ENCODE measurements at places on chromosomes 2 and 18. TPM values are rescaled to one million over a fixed set of nuclear protein-coding genes. Genes with fewer than 3 reads are reported as not detected.

The TNFAIP6 gene
- polyA plus RNA-seq = 10.2 TPM

The FBLN7 gene
- polyA plus RNA-seq = 1.8 TPM

The CIB4 gene
- not detected for polyA plus RNA-seq

The RGPD4 gene
- 0.04 TPM for polyA plus RNA-seq

The SGPP2 gene
- not detected for polyA plus RNA-seq

The TCF23 gene
- not detected for polyA plus RNA-seq

The FZD7 gene
- polyA plus RNA-seq = 19.4 TPM

DNA sequence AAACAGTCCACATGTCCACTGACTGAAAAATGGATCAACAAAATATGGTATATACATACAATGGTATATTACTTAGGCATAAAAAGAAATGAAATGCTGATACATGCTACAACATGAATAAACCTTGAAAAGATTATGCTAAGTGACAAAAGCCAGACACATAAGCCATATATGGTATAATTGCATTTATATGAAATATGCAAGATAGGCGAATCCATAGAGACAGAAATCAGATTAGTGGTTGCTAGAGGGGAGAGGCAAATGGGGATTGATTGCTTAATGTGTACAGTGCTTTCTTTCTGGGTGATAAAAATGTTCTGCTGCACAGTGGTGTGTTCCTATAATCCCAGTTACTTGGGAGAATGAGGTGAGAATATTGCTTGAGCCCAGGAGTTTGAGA lies 171.0 kb downstream of the CYP26B1 start:
- no peak for DNase-seq

DNA sequence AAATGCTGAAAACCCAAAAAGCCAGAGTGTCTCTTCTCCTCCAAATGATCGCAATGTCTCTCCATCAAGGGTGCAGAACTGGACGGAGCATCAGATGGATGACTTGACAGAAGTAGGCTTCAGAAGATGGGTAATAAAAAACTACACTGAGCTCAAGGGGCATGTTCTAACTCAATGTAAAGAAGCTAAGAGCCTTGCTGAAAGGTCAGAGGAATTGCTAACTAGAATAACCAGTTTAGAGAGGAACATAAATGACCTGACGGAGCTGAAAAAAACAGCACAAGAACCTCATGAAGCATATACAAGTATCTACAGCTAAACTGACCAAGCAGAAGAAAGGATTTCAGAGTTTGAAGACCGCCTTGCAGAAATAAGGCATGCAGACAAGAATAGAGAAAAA lies 9.7 kb upstream of the POLE4 start:
- DNase-seq = no peak

DNA sequence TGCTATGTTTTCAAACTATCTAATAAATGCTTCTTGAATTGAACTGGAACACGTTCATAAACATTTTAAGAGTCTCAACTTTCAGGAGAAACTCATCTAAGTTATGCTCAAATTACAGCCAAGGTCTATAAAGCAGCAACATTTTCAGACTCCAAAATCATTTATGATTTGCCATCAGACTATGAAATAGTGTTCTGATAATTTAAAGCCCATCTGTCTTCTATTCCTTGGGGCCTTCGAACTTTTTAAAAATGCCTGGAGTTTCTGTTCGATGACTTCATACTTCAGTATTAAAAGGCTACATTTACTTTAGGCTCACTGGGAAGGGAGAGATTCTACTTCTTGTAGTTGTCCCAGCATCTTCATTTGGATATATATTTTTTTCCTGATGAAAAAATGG lies 73.6 kb upstream of the NXPH2 start:
- no peak for DNase-seq

DNA sequence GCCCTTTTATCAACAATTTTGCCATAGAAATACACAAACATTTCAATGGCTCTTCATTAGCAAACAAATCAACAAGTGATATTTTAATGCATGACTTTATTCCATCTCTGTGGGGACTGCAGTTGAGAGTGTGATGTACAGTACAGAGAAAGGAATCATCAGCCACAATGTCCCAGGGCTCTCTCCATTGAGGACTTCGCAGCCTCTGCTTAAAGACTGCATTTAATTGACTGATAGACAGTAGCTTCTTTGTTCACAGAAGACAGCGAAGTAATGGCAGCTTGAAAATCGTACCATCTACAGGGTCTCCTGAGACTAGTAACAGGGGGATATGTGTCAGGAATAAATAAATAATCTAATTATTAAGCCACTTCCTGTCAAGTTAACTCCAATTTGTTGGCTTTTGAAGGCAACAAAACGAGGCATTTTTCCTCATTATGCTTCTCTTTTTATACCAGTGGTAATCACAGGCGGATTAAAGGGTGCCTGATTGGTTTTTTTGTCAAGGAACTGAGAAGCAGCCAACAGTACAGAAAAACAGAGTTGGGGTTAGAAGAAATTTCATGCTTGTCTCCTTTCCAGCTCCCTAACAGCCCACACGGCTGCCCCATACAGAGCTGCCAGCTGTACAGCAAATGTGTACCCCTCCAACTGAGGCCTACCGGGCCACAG lies 164.3 kb downstream of the ZNF521 start:
- no peak for DNase-seq

DNA sequence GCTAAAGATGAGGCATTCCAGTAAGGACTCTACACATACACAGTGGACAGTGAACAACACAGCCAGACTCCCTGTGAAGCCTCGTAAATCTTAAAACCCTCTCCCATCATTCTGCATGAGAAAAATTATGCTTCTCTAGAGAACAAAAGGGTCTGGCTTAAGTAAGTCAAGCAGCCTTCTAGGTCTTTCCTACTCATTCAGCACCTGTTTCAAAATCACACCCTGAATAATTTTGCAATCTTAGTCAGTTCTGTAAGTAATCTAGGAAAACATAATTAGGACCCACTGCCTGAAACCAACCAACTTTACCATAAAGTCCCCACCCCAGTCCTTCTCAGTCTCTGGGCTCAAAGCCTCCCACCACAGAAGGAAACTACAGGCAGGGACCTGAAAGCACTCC lies 19.7 kb downstream of the IAH1 start:
- no peak for DNase-seq

DNA sequence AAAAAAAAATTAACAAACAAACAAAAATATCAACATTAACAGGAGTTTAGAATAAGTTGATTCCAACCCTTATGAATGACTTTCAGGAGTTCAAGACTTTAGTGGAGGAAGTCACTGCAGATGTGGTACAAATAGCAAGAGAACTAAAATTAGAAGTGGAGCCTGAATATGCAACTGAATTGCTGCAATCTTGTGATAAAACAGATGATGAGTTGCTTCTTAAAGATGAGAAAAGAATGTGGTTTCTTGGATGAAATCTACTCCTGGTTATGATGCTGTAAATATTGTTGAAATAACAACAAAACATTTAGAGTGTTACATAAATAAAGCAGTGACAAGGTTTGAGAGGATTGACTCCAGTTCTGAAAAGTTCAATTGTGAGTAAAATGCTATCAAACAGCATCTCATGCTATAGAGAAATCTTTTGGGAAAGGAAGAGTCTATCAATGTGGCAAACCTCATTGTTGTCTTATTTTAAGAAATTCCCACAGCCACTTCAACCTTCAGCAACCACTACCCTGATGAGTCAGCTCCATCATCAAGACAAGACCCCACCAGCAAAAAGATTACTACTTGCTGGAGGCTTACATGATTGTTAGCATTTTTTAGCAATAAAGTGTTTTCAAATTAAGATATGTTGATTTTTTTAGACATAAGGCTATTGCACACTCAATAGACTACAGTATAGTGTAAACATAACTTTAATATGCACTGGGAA lies 42.7 kb upstream of the TAF4B start:
- DNase-seq = no peak

DNA sequence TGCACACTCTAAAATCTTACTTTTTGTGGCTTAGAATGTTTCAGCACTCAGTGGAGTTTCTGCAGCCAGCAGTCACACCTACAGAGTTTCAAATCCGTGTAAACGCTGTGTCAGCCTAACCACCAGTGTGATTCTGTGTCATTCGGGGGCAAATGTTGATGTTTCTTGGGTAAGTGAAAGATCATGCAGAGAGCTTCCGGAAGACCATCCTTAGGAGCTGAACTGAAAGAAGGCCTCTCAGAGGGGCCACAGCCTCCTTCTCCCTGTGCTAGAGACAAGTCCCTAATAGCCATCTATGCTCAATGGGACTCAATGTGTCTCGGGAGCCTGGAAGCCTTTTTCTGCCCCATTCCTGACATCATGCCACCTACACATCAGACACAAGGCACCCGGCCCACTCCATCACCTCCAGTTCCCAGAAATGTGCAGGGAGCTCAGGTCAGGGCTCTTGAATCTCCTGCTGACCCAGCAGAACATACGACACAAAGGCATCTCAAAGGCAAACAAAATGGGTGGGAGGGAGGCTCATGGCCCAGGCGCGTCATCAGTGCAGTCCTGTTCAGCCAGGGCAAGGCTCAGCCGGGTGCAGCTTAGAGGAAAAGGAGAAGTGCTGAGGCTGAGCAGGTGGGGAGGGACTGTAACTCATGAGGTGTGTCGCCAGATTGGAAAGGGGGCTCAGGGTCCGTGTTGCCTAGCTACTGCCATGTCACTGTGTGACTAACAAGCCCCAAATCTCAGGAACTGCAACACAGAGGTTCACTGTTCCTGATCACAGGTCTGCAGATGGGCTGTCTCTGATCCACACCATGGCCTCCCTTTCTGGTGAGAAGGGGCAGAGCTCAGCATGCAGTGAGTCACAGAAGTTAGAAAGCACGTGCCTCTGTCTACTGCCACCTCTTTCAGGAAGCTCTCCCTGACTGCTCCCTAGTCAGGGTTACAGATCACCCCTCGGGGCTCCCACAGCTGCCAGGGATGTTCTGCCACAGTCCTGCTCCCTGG lies 82.0 kb downstream of the SMAD7 start:
- DNase-seq = peak; percentile 35

- DNase-seq = peak; percentile 84
Observed at GRCh38 chr2:159714247-159714930, 2.1 kb downstream of the MARCHF7 start.

DNA sequence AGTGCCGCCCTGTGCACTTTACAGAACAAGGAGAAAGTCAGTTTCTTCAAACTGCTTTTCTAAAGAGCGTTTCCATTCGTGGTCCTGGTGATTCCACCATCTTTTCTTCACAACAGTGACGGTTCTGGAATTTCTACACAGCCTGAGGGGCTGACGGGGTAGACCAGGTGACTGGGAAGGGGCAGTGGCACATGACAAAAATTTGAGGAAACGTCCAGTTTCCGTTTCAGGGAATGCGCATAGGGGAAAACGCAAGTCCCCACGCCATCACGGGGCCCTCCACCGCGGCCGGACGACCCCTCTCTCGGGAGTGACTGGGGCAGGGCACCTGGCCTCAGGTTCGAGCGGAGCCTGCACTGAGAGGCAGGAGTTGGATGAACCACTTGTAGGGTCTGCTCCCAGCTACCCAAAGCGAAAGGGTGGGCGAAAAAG lies 980 bp upstream of the SPTBN1 start:
- no peak for DNase-seq

DNA sequence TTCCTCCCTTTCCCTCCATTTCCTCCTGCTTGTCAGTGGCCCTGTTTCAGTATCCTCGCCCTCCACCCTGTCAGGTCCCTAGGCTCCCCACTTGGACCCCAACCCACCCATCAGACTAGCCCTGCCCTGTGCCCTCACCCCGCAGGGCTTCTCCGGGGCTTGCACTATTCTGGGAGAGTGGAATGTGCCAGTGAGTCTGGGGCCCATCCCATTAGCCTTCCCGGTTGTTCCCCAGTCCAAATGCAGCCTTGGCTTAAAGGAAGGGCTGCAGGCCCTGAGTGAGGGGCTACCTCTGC lies 45.5 kb downstream of the MYO7B start:
- no peak for DNase-seq

DNA sequence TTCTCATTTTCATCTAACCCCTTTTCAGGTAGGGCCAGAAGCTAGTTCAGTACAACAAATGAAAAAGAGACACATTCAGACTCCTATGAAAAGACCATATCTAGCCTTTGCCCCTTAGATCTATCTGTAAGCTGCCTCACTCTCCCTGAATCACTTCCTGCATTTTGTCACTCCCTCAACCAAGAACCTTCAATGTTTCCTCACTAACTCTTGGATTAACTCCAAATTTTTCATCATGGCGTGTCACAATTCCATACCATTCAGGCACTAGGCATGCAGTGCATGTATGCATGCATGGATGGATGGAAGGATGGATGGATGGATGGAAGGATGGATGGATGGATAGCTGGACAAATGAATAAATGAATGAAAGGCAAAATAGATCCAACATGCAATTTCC lies 356.9 kb downstream of the TNS1 start:
- peak; percentile 55 for DNase-seq

GRCh38 chr2:6626401-6627012 lies 239.2 kb downstream of the CMPK2 start:
- no peak for DNase-seq

GRCh38 chr18:68588169-68588568 lies 126.7 kb downstream of the TMX3 start:
- no peak for DNase-seq

GRCh38 chr2:69997015-69997830 lies 35.8 kb upstream of the ASPRV1 start:
- DNase-seq = peak; percentile 88

- no peak for DNase-seq
Observed at GRCh38 chr2:11786592-11786991, 40.2 kb downstream of the LPIN1 start.

Data from GM23248 (cell line).